ENCODE measurements at places on chromosomes 4 and X.

GRCh38 chrX:68853665-68854251 lies 24.9 kb downstream of the EFNB1 start:
- DNase-seq = no peak
- H3K27me3 ChIP-seq = no peaks in the 10 kb centered on the region
- no peaks in the 10 kb centered on the region for H3K4me1 ChIP-seq
- no peak overlapping the region for H3K27ac ChIP-seq
- H3K4me3 ChIP-seq = no peak overlapping the region
- no peaks in the 10 kb centered on the region for H3K36me3 ChIP-seq

GRCh38 chr4:156193800-156194199 lies 240.1 kb upstream of the CTSO start:
- no peaks in the 10 kb centered on the region for H3K27me3 ChIP-seq
- H3K36me3 ChIP-seq = no peaks in the 10 kb centered on the region
- no peaks in the 10 kb centered on the region for H3K4me1 ChIP-seq
- no peak overlapping the region for H3K4me3 ChIP-seq

- peaks cover 16% of the 10 kb centered on the region for H3K27me3 ChIP-seq
- H3K27ac ChIP-seq = no peak overlapping the region
- no peak overlapping the region for H3K4me3 ChIP-seq
- no peak for DNase-seq
Observed at GRCh38 chr4:6419452-6420028, 52.9 kb downstream of the PPP2R2C start.

DNA sequence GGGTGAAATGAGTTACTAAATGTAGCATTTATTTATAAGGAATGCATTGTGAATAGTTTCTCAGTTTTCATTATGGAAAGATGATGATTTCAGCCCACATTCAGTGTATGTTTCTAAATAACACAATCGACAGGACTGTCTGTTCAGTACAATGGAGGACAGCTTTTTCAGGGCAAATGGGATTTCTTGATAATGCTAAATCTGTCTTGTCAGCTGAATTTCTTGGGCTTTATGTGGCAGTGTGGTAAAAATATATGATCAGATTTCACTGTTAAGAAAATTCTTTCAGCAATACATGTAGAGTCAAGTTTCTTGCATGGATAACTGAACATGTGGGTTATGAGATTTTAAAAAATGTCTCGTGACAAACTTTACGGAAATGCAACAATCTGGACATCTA lies 150.8 kb downstream of the NPNT start:
- no peak overlapping the region for H3K27ac ChIP-seq
- no peaks in the 10 kb centered on the region for H3K4me1 ChIP-seq
- no peaks in the 10 kb centered on the region for H3K27me3 ChIP-seq
- no peak overlapping the region for H3K4me3 ChIP-seq
- DNase-seq = no peak
- no peaks in the 10 kb centered on the region for H3K36me3 ChIP-seq

DNA sequence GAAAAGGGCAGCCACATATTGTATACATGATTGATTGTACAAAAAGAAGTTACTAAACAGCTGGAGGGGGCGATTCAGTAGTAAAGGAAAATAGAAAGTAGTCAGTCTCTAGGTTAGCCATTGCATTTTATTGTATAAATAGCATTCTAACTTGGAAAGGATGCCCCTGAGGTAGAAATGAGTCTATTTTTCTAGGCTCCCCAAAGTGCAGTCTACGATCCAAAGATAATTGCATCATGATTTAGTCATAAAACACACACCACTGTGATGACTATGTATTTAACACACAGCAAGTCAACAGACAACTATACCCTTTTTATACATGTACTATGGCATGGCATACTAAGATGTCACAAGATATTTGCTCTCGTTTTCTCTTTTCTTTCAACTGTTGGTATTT lies 204.9 kb downstream of the APBB2 start:
- H3K4me1 ChIP-seq = peaks cover 4% of the 10 kb centered on the region
- no peak overlapping the region for H3K4me3 ChIP-seq
- H3K27me3 ChIP-seq = no peaks in the 10 kb centered on the region
- H3K36me3 ChIP-seq = no peaks in the 10 kb centered on the region
- H3K27ac ChIP-seq = no peak overlapping the region
- DNase-seq = no peak

DNA sequence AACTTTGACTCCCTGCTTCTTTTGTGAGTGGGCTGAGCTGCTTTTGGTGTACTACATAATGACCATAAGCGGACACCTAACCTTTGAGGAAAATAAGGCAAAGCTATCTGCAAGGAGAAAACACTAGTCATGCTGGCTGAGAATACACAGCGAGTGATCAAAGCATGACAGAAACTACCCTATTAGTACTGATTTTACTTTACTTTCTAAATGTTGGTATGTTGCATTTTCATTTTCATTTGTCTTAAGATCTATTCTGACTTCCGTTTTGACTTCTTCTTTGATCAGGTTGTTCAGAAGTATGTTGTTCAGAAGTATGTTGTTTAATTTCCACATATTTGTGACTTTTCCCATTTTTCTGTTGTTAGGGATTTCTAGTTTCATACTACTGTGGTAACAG lies 361.1 kb downstream of the TRAM1L1 start:
- no peak overlapping the region for H3K27ac ChIP-seq
- no peaks in the 10 kb centered on the region for H3K36me3 ChIP-seq
- no peak overlapping the region for H3K4me3 ChIP-seq
- DNase-seq = no peak

DNA sequence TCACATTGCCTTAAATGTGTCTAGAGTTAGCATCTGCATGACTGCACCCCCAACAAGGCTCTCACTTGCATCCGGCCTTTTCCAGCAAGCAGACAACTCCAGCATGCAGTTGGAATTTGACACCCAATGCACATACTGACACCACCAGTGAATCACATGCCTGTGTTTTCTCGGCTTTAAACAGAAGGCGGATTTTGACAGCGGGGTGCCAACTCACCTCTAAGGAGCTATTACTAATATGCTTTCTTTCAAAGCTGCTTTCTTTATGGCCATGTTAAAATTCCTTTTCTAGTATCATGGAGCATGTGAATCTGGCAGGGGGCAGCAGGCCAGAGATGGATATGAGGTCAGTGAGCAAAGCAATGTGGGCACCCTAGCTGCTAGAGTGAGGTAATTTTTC lies 78.0 kb upstream of the CLNK start:
- no peak overlapping the region for H3K4me3 ChIP-seq
- H3K27me3 ChIP-seq = no peaks in the 10 kb centered on the region
- H3K27ac ChIP-seq = no peak overlapping the region
- H3K36me3 ChIP-seq = no peaks in the 10 kb centered on the region
- no peaks in the 10 kb centered on the region for H3K4me1 ChIP-seq

DNA sequence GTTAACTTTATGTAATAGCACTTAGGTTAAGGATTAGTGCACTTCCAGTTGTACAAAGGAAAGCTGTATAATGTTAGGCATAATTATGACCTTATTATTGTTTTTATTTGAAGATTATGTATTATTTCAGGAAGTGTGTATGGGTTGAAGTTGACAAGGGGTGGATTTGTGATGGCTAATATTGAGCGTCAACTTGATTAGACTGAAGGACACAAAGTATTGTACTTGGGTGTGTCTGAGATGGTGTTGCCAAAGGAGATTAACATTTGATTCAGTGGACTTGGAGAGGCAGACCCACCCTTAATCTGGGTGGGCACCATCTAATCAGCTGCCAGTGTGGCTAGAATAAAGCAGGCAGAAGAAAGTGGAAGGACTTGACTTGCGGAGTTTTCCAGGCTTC lies 127.3 kb downstream of the PPARGC1A start:
- no peaks in the 10 kb centered on the region for H3K36me3 ChIP-seq
- no peaks in the 10 kb centered on the region for H3K4me1 ChIP-seq

- DNase-seq = no peak
- no peaks in the 10 kb centered on the region for H3K36me3 ChIP-seq
- no peaks in the 10 kb centered on the region for H3K27me3 ChIP-seq
- no peaks in the 10 kb centered on the region for H3K4me1 ChIP-seq
- no peak overlapping the region for H3K4me3 ChIP-seq
- H3K27ac ChIP-seq = no peak overlapping the region
Observed at GRCh38 chr4:108149588-108150380, 18.9 kb downstream of the LEF1 start.

DNA sequence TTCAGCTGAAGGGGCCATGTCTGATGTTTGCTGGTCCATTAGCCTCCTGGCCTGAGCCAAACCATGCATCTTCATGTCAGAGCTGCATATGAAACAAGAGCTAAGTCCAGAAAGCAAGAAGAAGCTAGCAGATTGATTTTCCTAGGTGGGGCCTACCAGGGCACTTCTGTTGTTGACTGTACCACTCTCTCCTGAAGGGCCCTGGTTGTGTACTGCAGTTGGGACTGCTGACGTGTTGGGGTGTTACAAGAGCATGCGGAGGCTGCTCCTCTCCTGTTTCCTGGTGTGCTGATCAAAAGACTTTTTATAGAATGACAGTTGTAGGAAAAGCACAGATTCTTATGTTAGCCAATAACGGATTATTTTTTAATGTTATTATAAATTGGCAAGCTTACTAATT lies 145.1 kb downstream of the TBL1X start:
- DNase-seq = no peak
- H3K27ac ChIP-seq = no peak overlapping the region
- no peaks in the 10 kb centered on the region for H3K4me1 ChIP-seq
- H3K36me3 ChIP-seq = no peaks in the 10 kb centered on the region
- H3K4me3 ChIP-seq = no peak overlapping the region

DNA sequence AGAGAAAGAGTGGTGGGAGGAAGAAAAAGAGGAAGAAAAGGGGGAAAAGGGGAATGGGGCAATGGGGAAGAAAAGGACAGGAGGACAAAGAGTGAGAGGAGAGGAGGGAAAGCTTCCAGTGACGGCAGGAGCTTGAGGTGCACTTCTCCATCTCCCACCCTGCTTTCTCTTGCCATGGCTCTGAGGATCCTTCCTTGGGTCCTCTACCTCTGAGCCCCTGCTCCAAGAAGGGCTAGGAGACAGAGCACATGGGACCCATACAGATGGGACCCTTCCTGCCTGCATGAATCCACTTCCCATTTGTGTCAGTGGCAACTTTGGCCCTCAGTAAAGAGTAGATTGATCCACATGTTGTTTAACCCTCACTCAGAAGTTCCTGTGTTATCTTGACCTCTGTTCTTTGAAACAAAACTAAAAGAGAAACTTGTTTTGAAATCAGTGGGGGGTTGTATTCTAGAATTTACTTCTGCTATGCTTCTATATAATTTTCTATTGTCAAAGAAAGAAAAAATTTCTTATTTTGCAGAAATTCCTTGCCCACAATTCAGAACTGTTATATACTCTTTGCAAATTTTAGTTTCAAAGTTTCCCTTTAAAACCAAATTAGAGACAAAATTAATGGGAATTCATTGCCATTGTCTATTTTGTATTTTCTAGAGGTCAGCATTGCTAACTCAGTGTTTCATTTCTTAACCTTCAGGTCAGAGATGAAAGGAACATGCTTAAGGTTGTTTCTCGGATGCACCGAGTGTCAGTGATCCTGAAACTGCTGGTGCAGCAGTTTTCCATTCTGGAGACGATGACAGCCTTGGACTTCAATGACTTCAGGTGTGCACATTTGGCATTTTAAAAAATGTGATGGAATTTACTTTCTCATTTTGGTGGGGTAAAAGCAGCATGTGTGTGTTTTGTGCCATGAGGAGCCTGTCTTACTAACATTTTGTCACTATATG lies 5.0 kb downstream of the TDO2 start:
- H3K27ac ChIP-seq = no peak overlapping the region
- no peak for DNase-seq
- H3K27me3 ChIP-seq = no peaks in the 10 kb centered on the region
- H3K36me3 ChIP-seq = no peaks in the 10 kb centered on the region
- no peaks in the 10 kb centered on the region for H3K4me1 ChIP-seq

GRCh38 chr4:95165926-95166524 lies 382.7 kb downstream of the UNC5C start:
- H3K4me3 ChIP-seq = no peak overlapping the region
- no peaks in the 10 kb centered on the region for H3K27me3 ChIP-seq
- no peak for DNase-seq
- no peaks in the 10 kb centered on the region for H3K4me1 ChIP-seq
- no peaks in the 10 kb centered on the region for H3K36me3 ChIP-seq

DNA sequence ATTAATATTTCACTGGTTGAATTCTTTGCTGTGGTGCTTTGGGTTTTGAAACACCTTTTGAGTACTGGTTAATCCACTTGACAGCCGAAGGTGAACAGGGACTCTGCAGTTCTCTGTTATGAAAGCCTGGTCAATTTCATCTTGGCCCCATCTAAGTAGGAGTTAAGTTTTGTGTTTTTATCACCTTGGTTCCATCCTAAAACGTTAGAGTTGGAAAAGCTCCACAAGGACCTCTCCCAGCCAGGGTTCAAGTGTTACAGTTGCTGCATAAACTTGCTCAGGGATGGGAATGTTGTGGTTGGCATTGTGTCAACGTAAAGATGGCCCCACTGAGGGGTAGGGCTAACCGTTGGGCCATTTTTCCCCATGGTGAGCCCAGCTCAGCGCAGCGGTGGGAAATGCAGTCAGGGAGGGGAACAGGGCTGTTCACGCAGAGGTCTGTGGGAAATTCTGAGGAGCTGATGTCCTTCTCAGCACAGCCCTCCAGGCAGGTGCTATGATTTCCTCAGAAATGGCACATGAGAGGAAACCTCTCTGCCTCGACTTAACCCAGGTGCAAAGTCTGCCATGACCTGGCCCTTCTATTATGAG lies 188.7 kb downstream of the STIM2 start:
- no peak overlapping the region for H3K27ac ChIP-seq
- no peak for DNase-seq
- no peaks in the 10 kb centered on the region for H3K36me3 ChIP-seq
- peaks cover 6% of the 10 kb centered on the region for H3K27me3 ChIP-seq

- H3K27me3 ChIP-seq = no peaks in the 10 kb centered on the region
- H3K36me3 ChIP-seq = no peaks in the 10 kb centered on the region
- no peak overlapping the region for H3K27ac ChIP-seq
- DNase-seq = no peak
- H3K4me1 ChIP-seq = no peaks in the 10 kb centered on the region
Observed at GRCh38 chr4:80153874-80154544, 43.3 kb upstream of the PRDM8 start.

DNA sequence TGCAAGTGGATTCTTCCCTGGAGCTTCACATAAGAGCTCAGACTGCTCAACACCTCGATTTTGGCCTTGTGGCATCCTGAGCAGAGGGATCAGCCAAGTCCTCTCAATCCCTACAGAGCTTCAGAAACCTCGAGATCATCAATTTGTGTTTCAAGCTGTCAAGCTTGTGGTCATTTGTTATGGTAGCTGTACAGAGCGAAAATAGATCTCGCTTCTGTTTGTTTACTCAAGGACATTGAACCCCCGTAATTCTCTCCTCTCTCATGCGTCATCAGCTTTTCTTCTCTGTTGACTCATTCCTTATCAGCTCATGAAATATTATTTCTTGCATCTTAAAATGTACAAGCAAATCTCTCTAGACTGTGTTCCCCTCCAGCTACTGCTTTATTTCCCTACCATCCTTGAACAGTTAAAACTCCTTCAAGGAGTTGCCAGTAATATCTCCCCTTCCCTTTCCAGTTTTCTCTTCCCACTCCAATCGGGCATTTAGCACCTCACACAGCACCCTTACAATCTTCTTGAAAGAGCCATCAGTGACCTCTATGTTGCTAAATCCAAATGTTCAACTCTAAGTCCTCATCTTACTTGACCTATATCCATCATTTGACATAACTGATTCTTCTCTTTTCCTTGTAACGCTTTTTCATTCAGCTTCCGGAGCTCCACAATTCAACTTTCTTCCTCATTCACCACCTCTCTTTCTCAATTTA lies 106.2 kb upstream of the FAT1 start:
- H3K27me3 ChIP-seq = no peaks in the 10 kb centered on the region
- H3K4me1 ChIP-seq = no peaks in the 10 kb centered on the region
- no peaks in the 10 kb centered on the region for H3K36me3 ChIP-seq
- H3K27ac ChIP-seq = no peak overlapping the region

Data from suprapubic skin (tissue), 4 donors.